ENCODE measurements at places on chromosomes 7 and 10.

DNA sequence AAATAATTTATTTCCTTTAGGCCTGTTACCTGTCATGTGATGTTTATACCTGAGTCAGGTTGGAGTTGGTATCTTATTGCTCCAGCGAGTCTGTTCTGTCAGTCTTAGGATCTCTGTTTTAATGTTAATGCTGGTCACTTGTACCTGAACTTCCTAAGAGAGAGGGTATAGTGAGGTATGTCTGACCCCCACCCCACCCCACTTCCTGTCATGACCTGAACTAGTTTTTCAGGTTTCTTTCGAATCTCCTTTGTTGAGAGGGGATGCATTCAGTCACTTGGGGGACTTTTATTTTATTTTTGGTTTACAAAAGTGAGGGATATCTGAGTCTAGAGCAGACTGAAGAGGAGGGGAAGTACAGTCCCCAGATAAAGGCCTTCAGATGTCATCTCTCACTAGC, 769.0 kb upstream of the COBL start:
- no peak for DNase-seq

DNA sequence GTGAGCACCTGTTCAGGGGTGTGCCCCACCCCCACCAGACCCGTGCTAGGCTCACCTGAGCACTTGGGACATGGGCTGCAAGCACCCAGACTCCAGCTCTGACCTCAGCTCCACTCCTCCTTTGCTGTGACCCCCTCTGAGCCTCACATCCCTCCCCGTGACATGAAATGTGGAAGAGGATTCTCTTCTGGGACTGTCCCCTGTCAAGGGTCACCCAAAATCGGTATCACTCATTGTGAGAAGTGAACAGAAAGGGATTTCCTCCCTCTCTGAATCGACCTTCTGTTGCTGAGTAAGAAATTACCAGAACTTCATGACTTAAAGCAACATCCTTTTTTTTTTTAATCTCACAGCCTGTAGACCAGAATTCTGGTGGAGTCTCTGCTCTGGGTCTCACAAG, 6.2 kb upstream of the CHST15 start:
- no peak for DNase-seq

DNA sequence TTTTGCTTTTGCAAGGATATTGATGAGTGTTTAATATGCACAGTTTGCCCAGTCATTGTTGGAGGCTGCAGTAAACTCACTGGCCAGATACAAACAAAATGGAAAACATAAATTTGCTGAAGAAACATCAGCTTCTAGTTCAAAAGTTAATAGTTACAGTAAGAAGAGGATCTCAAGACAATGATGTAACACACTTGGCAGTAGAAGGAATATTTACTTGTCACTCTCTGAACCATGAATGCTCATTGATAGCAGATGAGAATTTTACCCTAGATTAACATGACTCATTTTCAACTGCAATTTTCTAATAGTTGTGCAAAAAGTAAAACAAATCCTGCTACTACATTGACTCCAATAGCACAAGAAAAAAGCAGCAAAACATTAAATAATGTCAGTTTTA, 47.7 kb downstream of the VWC2 start:
- no peak for DNase-seq

- no peak for DNase-seq
Measured at GRCh38 chr7:7486362-7486761, 49.3 kb downstream of the COL28A1 start.

DNA sequence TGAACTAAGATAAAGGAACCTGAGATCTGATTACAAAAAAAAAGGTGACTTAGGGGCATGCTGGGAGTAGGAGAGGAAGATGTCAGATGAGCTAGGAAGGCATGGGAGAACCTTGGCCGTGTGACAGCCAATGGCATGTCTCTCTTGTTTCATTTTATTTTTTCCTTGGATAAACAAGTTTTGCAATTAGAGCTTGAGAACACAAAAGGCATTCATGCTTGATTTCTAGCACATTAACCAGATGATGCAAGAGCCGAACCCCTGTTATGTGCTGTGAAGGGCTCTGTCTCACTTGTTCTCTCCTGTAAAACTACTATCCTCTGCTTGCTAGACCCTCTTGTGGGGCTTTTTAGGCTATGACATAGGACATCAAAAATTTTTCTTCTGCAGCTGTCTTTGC, 134.3 kb upstream of the ASAH2 start:
- DNase-seq: peak; percentile 8

- DNase-seq: no peak
Measured at GRCh38 chr7:37601321-37601720, 82.2 kb upstream of the GPR141 start.

DNA sequence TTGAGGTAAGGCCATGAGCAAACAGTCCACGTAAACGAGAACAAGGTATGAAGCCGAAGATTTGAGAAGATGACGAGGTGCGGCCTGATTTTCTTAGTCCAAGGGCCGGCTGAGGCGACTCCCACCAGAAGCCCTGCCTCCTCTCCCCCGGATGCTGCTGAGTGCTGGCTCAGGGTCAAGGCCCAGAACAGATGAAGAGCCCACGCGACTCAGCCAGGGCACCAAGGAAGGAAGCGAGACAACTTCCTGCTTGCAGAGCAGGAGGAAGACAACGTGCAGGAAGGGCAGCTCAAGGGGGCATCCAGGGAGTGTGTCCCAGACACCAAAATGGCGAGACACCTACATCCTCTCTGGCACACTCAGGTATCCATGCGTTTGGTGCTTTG, 99.5 kb downstream of the CYTH3 start:
- DNase-seq: no peak

DNA sequence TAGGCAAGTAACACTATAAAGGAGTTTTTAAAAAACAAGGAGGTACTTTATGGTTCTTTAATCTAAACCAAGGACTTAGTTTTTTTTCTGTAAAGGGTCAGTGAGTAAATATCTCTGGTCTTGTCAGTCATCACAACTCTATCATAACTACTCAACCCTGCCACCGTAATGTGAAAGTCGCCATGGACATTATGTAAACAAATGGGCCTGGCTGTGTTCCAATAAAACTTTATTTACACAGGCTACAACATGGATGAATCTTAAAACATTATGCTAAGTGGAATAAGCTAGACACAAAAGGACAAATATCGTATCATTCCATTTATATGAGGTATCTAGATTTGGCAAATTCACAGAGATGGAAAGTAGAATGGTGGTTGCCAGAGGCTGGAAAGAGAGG, 60.8 kb upstream of the SP4 start:
- DNase-seq: no peak

DNA sequence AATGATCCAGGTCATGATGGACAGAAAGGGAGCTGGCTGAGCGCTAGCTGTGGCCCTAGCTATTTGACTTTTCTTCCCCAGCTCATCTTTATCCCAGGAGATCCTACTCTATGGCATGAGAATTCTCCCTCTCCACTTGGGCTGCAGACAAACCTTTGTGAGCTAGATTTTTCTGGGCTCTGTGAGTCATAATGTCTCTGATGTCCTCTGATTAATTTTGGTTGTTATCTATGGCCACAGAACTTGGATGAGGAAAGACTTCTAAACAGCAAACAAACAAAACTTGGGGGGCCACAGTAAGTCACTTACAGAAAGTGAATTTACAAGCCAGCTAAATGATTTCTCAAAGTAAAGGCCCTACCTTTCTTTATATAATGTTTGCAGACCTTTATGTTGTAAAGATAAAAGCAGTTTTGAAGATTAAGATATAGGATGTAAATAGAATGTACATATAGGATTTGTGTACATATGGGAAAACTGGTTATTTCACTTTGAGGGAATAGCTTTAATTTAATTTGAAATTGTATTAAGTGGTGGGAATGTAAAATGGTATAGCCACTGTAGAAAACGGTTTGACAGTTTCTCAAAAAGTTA, 10.4 kb downstream of the ABLIM1 start:
- DNase-seq: no peak

DNA sequence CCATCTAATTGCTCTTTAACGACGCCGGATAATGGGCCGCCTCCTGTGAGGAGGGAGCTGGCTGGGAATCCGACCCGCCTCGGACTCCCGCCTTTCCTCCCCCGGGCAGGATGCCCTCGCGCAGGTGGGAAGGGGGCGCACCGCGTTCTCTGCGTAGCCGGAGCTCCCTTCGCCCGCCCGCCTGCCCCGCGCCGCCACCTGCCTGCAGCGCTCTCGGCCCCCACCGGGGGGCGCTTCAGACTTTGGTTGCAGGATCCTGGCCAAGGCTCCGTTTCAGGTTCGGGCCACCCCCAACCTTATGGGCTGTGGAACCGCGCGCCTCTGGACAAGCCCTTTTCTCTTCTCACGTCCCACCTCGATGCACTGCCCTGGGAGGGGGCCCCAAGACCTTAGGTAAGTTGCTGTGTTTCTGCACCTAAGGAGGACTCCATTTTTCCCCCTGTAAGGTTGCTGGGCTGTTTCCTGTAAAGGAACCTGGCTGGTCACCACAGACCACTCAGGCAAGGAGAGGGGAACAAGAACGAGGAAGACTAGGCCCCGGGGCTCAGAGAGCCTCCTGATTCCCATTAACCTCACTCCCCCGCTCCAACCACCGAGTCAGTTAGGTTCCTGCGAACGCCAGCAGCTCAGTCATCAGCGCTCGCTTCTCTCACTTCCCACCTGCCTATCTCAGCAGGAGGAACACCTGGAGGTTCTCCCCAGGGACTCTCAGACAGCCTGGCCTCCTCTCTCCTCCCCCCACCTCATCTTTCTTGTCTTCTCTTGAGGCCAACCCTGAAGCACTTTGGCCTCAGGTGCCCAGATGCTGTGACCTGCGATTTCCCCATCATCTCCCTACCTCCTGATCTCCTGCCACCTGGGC, 11.3 kb upstream of the KAZALD1 start:
- no peak for DNase-seq

DNA sequence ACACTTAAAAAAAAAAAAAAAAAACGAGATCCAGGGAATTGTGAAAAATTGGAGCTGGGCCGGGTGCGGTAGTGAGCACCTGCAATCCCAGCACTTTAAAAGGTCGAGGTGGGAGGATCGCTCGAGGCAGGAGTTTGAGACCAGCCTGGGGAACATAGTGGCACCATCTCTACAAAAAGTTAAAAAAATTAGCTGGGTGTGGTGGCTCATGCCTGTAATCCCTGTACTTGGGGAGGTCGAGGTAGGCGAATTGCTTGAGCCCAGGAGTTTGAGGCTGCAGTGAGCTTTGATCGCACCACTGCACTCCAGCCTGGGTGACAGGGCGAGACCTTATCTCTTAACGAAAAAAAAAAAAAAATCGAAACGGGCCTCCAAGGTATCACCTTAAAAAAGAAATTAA, 2.0 kb downstream of the CLDN4 start:
- no peak for DNase-seq

DNA sequence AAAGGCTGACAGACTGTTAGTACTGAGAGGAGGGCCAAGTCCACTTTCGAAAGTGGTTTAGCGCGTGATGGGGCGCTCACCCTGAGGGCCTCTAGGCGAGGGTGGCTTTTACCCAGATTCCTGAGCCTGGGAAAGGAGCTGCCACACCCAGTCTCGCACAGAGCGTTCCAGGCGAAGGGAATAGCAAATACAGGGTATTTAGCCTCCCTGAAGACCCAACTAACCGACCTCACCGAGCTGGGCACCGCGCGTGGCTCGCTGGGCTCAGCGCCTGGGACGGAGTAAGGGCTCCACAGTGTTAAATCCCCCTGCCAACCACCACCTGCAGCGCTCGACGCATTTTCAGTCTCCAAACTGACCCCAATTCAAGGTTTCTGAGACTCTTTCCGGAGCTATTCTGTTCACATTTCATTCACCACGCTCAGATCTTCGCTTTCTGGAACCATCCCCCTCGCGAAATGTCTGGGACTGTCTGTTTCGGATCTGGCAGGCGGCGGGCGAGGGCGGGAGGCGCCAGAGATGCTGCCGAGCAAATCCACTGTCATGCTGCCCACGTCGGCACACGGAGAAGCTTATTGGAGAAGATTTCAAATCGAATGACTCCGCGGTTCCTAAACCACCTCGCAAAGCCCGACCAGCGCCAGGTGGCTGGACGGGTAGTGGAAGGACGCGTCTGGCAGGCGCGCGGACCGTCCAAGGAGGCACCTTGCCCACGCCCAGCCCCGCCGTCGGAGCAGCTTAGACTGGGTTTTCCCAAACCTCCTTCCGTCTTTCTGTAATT, 1.4 kb upstream of the OSBPL3 start:
- DNase-seq: peak; percentile 73

GRCh38 chr10:97230146-97230545, 44.4 kb upstream of the SLIT1 start:
- no peak for DNase-seq

GRCh38 chr7:102918845-102919244, 6.0 kb downstream of the LRRC17 start:
- no peak for DNase-seq

Data from anterior cingulate cortex (tissue), 58 donors.